ENCODE measurements at places on chromosomes 3 and 15.

GRCh38 chr3:11953350-11953749 lies 50.8 kb upstream of the SYN2 start:
- no peak for DNase-seq

GRCh38 chr3:20080956-20081554 lies 40.8 kb downstream of the KAT2B start:
- no peak for DNase-seq

DNA sequence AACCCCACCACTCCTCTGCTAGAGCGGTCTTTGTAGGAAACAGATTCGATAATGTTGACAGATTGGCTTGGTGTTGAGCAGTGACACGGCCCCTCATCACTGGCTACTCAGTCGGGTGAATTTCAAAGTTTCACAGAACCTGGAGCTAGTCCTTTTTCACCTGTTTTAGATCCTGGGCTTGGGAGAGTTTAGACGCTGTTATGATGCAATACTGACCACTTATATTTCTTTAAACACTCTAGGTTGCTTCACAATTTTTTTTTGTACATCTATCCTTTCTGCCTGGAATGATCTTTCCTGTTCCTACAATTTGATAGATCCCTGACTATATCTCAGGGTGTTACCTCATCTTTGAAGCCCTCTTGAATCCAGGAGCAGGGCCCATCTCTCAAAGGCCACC lies 97.1 kb upstream of the ATP10A start:
- DNase-seq = no peak

DNA sequence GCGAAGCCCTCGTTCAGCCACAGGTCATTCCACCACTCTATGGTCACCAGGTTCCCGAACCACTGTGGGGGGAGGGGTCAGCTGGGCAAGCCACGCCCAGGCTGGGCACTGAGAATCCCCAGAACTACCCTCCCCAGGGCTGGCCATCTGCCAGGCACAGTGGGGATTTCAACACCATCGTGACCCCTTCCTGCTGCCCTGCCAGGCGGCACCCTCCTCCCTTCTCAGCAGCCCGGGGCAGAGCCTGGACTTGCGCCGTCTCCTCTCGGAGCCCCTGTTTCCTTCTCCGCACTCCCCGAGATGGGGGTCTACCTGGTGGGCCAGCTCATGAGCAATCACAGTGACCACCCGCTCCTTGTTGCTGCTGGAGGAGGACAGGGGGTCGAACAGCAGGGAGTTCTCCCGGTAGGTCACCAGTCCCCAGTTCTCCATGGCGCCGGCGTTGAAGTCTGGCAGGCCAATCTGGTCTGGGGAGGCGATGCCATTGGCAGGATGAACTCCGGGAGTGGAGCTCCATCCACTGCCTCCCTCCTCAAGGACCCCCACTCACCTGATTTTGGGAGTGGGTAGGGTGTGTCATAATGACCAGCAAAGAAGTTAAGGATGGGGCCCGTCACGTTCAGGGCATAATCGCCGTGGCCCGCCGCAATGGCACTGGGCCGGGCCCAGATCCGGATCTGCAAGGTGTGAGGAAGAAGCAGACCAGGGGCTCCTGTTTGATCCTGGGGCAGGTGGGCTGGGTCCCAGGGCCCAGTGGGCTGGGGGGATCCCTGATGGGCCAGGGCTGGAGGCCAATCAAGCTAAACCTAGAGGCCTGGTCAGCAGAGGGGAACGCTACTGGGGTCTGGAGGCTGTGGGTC lies 10.5 kb downstream of the ANPEP start:
- DNase-seq = no peak

GRCh38 chr3:175193815-175194518 lies 334.8 kb downstream of the NAALADL2 start:
- peak; percentile 72 for DNase-seq

- no peak for DNase-seq
Observed at GRCh38 chr3:58576716-58577115, 475 bp downstream of the FAM107A start.

- peak; percentile 98 for DNase-seq
Observed at GRCh38 chr3:45084820-45085816, 59.0 kb downstream of the CLEC3B start.

DNA sequence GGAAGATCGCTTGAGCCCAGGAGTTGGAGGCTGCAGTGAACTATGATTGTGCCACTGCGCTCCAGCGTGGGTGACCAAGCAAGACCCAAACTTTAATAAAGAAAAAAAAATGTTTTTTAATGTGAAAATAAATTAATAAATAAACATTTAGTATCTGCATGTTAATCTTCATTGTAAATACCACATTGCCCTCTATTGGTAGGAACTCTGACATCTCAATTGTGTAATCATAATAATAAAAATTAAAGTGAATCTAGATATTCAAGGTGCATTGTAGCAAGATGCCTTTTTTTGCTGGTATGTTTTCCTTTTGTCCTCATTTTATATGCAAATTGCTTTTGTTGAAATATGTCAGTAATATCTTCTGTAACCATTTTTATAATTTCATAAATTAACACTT lies 95.0 kb upstream of the LIMD1 start:
- peak; percentile 70 for DNase-seq

DNA sequence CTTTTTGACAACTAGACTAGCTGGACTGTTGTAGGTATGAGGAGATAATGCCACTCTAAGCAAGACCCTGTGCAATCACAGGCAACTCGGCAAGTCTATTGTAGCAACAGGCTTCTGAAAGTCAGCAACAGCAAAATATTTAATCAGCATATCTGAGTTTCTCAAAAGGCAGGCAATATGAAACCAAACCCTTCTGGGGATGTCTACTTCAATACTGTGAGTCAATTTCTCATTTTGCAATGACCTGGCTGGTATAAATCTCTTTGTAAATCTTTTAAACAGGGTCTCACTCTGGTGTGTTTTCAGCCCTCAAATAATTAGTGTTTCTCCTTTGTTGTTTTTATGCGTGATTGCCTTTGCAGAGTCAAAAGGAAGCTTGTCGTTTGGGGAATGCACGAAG lies 1044.5 kb downstream of the NTRK3 start:
- DNase-seq = no peak

Data from ELR (cell line).